ENCODE measurements at places on chromosomes 6 and 20.

GRCh38 chr6:147061252-147061651, 143.0 kb upstream of the STXBP5 start:
- DNase-seq, result no peak

DNA sequence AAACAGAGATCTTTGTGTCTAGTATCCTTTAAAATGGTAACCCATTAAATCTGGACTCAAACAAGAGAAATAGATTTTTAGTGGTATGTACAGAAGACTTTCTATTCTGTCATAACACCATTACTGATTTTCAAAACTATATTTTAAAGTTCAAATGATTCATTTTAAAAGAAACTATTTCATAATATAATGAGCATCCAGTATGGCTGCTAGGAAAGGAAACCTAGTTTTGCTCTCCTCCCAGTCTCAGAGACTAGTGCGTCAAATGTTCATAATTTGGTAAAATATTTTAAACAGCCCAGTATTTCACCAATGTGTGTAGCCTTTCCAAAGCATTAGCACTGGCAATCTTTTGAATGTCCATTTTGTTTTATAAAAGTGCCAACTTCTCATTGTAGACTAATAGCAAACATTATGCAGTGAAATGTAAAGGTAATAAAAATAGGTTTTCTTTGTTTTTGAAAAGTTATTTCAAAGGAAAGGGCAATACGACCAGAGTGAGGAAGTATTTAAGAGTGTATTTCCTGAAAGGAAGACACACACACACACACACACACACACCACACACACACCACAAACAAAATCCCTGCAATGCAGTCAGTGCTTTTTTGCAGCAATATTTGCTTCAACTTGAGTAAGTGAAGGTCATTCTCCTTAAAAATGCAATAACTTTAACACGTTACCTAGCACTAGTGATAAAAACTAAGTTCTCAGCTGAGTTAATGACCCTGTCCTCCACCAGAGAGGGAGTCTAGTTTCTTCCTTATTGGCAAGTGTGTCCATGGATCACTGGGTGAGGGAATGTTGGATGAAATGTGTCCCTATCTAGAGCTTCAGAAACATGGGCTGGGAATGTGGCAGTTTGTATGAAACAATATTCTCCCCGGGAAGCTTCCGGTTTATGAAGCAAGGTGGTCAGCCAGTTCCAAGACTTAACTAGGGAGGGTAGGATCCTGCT, 4.6 kb downstream of the PPP1R3G start:
- DNase-seq, result no peak

DNA sequence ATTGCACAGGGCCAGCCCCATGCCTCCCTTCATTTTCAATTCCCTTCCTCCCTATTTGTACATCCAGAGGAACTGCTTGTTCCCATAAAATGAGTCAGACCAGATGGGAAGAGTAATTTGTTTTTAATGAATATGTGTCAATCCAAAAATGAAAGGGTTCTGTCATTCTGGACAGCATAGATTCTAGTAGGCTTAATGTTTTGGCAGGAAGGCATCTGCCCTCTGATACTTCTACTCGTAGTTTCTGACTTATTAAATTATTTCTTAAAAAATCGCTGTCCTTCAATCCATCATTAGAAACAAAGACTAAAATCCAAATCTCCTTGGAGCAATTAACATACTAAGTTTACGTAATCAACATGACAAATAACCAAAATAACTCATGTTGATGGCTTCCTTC, 665.5 kb downstream of the TENT5A start:
- DNase-seq, result no peak

DNA sequence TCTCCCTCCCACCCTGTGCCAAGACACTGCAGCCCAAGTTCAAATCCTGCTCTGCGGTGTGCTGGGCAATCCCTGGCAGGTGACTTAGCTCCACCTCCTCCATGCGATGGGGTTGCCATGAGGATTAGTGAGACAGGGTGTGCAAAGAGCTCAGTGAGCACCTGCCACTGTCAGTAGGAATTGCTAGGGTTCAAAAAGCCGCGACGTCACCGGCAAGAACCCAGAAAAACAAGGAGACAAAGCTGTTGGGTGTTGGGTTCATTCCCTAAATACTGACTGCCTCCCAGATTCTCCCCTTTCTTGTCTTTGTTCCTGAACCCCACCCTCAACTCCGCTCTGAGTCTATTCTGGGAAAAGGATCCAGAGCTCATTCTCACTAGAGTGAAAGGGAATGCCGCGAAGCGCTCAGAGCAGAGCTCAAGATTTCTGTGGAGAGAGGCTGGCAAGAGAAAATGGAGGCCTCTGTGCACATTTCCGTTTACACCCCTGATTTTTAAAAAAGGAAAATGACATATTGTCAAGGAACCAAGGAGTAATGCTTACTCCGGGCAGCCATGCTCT, 13.3 kb downstream of the PMEPA1 start:
- no peak for DNase-seq

DNA sequence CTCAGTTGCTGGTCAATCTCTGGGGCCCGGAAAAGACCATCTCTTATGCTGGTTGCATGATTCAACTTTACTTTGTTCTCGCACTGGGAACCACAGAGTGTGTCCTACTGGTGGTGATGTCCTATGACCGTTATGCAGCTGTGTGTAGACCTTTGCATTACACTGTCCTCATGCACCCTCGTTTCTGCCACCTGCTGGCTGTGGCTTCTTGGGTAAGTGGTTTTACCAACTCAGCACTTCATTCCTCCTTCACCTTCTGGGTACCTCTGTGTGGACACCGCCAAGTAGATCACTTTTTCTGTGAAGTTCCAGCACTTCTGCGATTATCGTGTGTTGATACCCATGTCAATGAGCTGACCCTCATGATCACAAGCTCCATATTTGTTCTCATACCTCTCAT, 4.3 kb downstream of the OR2J3 start:
- DNase-seq, result no peak

GRCh38 chr6:167469672-167470071, 144.8 kb downstream of the TTLL2 start:
- DNase-seq, result no peak

GRCh38 chr6:39999006-39999867, 65.0 kb upstream of the MOCS1 start:
- DNase-seq, result no peak

DNA sequence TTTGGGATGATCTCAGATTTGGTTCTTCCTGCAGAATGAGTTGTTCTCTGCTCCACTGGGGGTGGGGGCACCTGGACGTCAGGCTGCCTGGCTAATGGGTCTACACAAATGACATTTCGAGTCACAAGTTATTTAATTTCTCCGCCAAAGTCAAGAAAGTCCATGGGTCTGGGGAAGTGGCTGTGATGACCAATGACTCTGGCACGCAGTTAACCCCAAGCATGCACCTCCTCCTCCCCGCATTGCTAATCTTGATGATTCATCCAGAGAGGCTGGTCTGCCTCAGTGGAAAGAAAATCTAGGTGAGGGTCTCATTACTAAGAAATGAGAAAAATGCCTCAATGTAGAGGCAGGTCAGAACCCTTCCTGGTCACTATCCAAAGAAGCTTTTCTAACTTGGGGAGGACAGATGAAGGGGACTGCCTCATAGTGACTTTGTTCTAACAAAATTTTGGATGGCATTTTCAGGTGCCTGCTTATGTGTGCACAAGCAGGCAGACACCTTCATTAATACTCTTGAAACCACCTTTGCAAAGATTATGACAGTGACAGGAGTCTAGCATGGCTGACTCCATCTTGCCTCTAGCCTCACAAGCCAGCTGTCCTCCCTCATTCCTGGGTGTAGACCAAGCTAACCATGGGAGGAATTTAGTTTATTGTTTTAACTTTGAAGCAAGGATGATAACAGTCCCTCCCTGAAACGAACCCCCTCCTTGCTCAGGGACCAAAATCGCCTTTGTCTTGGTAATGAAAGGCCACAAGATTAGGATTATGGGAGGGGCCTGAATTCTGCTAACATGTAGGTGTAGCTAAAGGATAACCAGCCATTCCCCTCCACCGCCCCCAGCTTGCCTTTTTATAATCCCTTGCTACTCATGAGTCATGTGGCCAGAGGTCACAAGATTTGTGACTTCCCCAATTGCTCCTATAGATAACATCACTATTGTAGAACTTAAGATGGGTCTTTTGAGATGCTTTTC, 98.6 kb upstream of the MRPS10 start:
- DNase-seq, result peak; percentile 45

DNA sequence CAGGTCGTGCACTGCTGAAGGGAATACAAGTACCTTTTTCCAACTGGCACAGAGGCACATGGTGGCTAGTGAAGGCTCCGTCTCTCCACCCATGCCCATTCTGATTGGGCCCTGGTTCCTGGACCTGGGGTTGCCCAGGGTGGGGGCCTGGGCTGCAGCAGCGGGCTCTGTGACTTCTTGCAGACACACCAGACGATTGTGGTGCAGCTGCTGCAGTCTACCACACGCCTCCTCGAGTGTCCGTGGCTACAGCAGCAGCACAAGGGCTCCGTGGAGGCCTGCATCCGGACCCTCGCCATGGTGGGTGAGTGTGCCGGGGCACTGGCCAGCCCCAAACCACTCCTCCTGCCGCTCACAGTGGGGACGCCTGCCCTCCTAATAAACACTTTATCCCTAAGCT, 29.2 kb downstream of the UQCC2 start:
- no peak for DNase-seq

DNA sequence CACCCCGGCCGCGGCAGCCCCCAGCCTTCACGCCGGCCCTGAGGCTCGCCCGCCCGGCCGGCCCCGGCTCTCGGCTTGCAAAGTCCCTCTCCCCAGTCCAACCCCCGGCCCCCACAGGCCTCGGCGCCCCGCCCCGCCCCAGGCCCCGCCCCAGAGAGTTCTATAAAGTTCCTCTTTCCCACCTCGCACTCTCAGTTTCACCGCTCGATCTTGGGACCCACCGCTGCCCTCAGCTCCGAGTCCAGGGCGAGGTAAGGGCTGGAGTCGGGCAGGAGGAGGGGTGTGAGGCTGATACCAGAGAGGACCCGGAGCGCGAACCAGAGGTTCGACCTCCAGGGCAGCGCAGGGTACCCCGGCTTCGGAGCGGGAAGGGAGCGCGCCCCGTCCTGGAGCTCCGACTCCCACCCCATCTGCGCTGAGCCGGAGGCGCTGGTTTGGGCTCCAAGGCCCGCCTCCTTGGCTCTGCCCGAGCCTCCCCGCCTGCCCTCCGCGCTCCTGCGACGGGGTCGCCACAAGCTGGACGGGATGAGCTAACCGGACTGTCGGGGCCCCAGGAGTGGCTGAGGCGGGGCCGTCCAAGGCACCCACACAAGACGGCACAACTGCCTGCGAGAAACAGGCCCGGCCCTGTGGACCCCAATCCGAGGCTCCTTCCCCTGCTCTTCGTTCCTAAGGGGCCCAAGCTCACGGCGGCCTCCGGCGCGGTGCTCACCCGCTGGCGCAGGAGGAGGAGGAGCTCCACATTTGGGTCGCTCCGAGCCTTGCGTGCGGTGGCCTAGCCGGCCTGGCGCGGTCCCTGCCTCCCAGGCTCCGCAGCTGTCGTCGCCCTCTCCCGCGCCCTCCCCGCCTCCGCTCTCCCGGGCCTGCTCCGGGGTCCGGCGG, at the start of gene IRF4:
Gene IRF4 (plus strand): TSS at position 194 of the 882 bp plus-strand sequence. CDS start 1,401 bp downstream, outside the sequence.
- DNase-seq, result peak; percentile 95

DNA sequence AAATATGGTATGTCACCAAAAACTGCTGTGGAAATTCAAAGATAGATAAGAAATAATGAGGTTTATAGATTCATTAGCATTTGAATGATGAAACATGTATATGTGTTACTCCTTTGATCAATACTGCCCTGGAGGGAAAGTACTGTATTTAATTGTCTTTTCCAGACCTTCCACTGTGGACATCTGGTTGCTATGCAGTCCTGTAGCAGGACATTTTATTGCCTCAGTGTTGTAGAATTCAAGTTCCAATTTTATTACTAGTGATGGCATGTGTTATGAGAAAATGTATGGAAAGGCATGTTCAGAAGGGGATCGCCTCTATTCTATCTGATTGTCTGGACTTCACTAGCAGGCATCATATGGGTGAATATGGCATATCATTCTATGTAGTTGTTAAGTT, 391.0 kb downstream of the TFAP2B start:
- DNase-seq, result no peak

- DNase-seq, result no peak
Measured at GRCh38 chr6:132227904-132228303, 173.4 kb downstream of the MOXD1 start.

GRCh38 chr6:82882363-82883023, 183.1 kb downstream of the UBE3D start:
- no peak for DNase-seq

- no peak for DNase-seq
Measured at GRCh38 chr6:110430741-110431140, 15.4 kb upstream of the DDO start.

DNA sequence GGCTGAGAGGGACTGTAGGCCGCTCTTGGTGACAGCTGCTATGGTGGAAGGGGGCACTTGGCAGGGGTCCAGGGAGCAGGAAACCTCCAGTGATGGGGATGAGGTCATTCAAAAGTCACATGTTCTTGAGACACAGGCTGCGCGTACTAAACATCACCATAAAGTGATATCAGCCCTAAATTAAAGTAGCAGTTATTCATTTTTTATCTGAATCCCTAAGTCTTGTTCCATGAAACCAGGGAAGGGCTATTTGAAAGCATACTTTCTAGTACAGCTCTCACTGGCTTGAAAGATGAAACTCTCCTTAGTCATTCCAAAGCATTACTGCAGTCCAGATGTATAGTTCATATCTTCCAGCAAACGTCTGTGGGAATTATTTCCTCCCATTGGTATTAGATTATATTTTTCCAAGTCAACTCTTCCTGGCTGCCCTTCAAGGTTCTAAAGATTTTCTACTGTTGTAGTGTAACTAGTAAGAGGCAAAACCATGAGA, 373.1 kb downstream of the CD109 start:
- no peak for DNase-seq

GRCh38 chr6:100512203-100512862, 47.6 kb upstream of the SIM1 start:
- no peak for DNase-seq

- DNase-seq, result no peak
Measured at GRCh38 chr6:46990031-46990644, 52.0 kb downstream of the ADGRF1 start.

DNA sequence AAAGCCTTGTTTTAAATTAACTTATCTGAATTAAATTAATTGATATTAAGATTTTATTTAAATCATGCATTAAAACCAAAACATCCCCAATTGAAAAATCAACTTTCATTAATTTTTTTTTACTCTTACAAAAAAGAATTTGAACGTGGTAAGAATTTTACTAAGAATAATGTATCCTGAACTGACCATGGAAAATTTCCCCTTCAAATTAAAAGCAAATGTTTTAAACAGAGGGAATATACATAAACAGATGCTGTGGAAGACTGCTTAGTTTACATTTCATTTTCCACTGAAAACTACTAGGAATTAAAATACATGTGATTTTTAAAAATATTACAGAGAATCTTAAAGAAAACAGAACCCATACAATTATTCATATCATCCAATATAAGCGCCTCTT, 2.3 kb downstream of the RNF24 start:
- DNase-seq, result no peak

DNA sequence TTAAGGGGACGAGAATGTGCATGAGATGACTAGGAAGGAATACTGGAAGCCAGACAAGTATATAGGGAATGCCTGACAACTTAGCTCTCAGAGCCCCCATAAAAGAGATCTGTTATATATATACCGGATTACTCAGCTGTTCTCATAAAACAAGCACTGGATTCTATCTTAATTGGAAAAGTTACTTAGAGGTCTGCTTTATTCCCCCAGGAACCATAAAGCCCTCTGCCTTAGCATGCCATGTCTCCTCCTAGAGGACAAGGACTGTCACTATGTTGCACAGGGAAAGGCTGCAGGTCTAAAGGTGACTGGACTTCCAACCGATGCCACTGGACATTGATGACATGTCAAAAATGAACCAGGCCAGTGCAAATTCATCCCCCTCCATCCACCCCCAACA, 6.4 kb downstream of the EXOC2 start:
- DNase-seq, result no peak

Data from GM13976 (cell line).